ENCODE measurements at places on chromosomes 16 and 17.

DNA sequence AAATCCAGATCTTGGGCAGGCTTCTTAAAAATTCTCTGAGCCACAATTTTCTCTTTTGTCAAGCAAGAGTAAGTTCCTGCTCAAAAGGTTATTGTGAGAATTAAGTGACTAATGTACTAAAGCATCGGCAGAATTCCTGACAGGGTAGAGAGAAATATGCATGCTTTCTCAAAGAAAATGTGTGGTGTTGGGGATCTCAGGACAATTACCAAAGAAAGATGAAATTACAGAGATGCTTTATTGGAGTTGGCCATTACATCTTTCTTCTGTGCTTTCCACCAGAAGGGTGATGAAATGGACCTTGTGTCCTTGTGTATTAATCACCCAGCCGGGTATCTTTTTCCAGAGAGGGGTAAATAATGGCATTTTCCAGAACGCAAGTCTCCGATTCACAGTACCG is 1.7 kb upstream of the USP43 start:
- no peak for DNase-seq

DNA sequence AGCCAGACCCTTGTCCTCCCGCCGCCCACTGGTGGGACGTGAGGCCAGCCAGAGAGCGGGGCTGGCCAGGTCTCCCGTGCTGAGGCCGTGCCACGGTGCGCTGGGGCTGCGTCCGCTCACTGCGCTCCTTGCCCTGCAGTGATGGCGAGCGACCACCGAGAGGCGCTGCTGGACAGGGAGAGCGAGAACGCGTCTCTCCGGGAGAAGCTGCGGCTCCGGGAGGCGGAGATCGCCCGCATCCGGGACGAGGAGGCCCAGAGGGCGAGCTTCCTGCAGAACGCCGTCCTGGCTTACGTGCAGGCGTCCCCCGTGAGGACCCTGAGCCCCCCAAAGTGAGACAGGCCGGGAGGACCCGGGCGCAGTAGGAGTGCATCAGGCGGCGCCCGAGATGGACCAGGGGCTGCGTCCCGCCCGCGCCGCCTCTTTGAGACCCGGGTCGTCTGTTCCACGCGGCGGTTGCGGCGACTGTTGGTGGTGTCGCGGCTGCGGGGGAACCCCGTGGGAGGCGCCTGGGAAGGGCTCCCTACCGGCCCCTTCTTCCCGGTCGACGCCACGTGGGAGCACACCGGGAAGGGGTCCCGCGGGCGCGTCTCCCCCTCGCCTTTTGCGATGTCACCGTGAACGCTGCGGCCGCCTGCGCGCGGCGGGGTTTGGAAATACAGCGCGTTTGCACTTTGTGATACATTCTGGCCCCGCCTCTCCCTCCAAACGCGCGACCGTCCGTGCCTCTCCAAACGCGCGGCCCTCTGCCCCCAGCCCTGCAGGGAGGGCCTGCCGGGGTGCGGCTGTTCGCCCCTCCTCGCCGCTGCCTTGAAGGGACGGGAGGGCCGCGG is 792 bp upstream of the RAC3 start:
- DNase-seq, result no peak

- DNase-seq, result no peak
Measured at GRCh38 chr17:28086519-28086918, 44.0 kb downstream of the NLK start.

- DNase-seq, result no peak
Measured at GRCh38 chr16:60328152-60328551, 1594.0 kb upstream of the GOT2 start.

DNA sequence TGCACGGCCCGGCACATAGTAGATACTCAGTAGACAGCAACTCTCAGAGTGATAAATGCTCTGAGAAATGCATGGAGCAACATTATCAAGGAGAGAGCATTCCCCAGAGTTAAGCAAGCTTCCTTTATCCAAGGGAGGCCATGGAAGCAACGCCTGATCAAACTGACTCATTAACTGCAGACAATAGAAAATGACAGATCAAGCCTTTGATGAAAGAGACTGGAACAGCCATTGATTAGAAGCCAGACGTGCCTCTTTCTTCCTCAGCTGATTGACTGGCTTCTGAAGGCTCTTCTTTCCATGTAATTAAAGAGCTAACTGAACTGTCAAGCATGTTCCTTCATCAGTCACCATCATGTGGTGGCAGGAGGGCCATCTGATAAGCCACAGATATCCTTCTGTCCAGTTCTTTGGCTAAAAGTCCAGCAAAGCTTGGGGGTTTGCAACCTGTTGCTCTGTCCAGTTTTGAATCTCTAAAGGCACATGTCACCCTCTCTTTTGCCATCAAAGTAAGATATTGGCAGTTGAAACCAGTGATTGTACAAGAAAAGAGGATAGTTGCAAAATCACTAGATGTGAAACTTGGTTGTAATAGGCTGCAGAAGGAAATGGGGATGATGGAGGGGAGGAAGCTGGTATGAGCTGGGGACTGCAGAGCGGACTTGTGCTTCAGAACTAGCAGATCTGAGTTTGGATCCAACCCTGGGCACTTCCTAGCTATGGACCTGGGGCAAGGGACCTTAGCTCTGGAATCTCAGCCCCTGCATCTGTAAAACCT is 188.0 kb downstream of the HAPSTR1 start:
- no peak for DNase-seq

GRCh38 chr17:7355053-7355452 is at the start of gene TMEM95:
TSS of gene TMEM95 (plus strand) at chr17:7355156. CDS start at chr17:7355205, 49 bp downstream.
- no peak for DNase-seq

GRCh38 chr17:79993390-79994227 is 42.1 kb downstream of the TBC1D16 start:
- peak; percentile 93 for DNase-seq

GRCh38 chr17:74987909-74988711 is 678 bp downstream of the CDR2L start:
- no peak for DNase-seq

- no peak for DNase-seq
Measured at GRCh38 chr16:54703339-54703738, 227.3 kb upstream of the IRX5 start.
